ENCODE measurements at places on chromosomes 6 and 20.

DNA sequence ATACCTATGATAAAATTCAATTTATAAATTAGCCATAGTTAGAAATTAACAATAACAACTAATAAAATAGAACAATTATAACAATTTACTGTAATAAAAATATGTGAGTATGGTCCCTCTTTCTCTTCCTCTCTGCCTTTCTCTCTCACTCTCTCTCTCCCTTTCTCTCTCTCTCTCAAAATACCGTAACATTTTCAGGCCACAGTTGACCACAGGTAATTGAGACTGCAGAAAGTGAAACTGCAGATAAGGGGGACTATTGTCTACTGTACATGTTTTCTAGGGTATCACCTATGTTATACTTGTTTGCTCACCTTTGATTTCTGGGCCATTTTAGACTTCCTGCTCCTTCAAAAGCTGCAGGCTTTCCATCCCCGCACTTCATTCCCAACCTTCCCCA, 46.8 kb downstream of the LY86 start:
- no peak for DNase-seq

GRCh38 chr6:125944896-125945295, 11.7 kb upstream of the HINT3 start:
- DNase-seq: no peak

- no peak for DNase-seq
These were observed 195.1 kb downstream of the EDN1 start for GRCh38 chr6:12485226-12485764.

DNA sequence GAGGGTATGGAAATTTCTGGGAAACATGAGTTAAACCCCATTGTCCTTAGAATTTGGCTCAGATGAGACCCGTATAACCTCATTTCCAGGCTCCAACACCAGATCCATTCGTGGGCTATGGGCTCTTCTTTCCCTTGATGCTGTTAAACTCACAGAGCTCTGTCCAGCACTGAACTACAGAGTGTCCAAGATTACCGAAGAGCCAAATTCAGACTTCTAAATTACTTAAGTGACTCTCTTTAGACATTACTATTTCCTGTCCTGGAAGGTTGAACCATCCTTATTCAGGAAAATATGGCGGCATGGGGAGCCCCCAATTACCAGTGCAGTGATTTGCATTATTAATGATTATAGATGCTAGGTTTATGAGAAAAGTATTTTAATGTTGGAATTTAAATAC, 124.9 kb upstream of the EDN1 start:
- DNase-seq: no peak

DNA sequence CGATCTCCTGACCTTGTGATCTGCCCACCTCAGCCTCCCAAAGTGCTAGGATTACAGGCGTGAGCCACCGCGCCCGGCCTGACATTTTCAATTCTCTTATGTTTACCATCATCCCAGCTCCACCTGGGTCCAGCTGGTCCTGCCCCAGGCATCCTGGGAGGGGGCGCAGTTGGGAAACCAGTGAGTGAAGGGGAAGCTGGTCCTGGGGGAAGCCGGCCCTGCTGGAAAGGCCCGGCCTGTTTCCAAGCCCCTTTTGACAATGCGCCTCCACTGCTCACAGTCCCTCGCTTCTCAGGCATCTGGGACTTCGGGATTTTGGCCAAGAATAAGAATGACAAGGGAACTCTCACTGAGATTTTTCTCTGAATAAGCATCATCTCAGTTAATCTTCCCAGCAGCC, 14.2 kb downstream of the SLC13A3 start:
- no peak for DNase-seq

DNA sequence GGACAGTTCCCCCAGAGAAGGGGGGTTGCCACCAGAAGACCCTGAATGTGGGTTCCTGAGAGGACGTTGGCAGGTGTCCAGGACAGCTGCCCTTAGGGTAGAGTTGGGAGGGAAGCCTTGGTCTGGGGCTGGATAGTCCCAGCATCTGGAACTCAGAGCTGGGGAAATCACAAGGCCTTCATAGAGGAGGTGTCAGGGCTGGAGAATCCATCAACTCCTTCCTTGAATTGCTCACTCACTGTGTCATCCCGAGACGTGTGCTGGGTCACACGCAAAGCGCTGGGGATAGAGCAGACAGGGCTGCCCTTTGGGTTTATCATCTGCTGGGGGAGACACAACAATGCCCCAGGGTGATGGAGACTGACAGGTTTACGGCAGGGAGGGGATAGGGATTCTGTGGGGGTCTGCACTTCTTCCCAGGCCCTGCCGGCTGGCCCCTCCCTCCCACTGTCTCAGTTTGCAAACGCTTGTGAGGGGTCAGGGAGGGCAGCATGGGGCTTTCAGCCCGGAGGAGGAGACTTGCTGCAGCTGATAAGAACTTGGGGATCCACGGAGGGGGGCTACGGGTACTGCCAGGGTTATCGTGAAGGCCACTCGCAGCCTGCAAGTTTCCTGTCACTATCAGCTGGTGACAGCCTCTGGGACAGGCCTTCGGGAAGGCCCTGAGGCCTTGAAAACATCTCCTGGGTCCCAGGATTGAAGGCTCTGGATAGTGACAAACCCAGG, 18.6 kb downstream of the RBM38 start:
- DNase-seq: no peak

DNA sequence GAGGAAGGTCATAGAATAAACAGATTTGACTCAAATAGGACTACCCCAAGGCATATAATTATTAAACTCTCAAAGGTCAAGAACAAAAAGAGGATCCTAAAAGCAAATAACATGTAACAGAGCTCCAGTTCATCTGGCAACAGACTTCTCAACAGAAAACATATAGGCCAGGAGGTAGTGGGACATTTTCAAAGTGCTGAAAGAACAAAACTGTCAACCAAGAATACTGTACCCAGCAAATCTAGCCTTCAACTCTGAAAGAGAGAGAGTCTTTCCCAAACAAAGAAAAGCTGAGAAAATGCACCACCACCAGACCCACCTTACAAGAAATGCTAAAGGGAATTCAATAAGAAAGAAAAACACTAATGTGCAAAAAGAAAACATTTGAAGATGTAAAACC, 11.9 kb downstream of the NQO2 start:
- DNase-seq: no peak

DNA sequence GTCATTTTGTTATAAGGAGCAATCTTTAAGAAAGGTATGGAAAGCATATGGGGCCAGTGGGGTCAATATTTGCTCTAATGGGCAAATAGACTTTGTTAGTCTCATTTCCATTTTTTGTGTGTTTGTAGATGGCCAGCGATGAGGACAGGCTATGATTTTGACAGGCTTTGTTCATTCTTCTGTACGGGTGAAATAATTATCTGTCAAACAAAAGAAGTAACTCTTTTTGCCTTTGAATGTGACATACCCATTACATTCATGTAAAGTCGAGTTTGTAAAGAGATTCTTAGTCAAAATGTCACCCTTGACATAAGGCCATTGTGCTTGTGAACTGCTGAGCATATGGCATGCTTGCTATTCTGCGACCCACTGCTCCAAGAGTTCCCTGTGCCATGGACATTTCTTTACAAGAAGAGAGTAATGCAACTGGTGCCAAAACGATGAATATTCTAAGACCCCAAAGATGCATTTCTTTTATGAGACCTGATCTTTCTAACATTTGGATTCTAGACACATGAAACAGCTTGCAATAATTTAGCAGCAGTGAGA, 38.2 kb upstream of the JAG1 start:
- DNase-seq: no peak

- no peak for DNase-seq
These were observed 135.0 kb downstream of the LRRC1 start for GRCh38 chr6:53929821-53930120.

DNA sequence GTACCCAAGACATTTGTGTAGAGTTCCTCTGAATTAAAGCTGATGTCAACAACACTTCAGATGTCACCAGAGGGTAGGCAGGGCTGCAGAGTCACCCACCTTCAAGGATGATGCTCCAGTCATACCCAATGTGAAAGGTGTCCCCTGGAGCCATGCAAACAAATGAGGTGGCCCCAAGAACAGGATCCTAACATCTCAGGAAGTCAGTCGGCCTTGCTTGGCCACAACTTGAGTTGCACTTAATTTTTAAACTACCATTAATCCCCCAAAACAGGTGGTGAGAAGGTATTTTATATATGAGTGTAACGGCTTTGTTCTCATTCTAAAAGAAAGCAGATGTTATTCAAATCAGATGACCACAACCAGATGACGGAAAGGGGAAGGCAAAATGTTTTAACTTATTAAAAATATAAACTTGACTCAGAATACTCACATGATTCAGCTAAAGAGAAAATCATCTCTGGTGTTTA, 21.1 kb upstream of the SERPINB1 start:
- DNase-seq: no peak

- DNase-seq: no peak
These were observed 2.7 kb upstream of the DTD1 start for GRCh38 chr20:18585134-18585533.

DNA sequence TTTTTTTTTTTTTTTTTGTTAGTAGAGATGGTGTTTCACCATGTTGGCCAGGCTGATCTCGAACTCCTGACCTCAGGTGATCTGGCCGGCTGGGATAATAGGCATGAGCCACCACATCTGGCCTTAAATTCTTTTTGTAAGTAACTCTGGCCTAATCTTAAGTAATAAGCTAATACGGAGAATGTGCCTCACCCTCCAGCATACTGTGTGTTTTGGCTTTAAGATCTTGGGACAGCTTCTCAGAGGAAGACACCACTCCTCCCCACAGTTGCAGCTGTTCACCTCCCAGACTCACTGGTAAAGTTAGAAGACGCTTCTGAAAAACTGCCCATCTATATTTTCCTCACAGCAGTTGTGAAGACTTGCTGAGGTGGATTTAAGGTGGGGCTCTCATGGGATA, 120.8 kb downstream of the CCDC170 start:
- DNase-seq: no peak

DNA sequence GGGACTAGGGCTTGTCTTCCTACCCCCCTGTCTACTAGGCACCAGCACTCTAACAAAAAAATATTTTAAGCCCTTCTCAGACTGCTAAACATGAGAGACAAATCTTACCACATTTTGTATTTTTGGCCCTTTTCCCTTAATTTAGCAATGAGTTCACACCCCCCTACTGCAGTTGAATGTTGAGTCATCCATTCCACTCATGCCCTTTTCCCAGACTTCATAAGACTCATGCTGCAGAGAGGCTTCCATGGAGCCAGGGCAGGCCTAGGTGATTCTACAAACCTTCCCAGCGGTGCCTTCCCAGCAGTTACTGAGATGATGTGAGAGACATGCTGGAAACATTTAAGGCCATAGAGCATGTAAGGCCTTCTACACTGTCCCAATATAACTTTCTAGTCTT, 53.9 kb downstream of the PXDC1 start:
- DNase-seq: no peak

DNA sequence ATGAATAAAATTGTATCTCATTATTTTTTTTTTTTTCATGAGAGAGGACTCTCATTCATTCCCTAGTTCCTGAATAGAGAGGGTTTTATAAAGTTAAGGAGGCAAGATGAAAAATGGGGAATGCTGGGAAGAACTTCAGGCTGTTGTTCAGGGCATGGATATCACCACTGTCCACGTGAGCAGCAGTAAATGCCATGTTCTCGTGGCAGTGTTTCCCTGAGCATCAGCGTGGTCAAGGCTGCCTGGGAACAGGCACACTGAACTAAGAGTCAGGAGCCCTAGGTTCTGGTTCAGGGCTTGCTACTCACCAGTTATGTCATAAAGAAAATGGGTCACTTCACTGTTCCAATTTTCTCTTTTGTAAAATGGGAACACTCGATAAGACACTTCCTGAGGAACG, 93.2 kb downstream of the MAN1A1 start:
- no peak for DNase-seq

GRCh38 chr6:109184638-109185037, 89.3 kb downstream of the CEP57L1 start:
- DNase-seq: no peak

DNA sequence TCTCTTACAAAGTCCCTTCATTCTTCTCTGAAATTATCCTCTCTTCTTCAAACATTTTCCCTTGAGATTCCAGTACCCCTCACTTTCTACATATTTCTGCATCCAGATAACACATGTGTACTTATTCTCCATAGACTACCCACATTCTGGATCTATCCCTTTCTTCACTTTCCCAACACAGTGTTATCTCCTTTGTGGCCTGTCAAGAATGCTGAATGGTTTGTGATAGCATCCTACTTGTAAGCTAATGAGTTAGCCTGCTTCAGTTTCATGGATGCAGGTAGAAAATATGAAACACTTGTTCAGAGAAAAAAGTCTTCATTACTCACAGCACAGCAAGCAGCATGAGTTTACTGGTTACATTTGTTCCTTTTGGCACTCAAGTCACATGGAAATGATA, 245.4 kb downstream of the HTR1B start:
- no peak for DNase-seq

DNA sequence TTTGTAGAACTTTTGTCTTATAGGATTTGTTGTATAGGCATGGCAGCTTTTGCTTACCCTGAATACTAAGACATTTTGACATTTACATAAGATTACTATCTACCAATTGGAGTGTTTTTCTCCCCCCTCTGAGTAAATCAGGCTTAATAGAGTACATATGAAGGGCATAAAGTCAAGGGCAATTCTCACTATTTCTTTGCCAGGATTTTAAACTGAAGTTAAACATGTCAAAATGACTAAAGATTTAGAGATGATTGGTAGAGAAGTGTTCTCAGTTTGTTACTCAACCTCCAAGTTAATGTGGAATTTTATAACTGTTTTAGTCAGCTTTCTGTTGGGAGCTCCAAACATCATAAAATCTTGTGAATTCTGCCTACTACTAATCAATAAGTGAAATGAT, 157.8 kb downstream of the CDKAL1 start:
- no peak for DNase-seq

DNA sequence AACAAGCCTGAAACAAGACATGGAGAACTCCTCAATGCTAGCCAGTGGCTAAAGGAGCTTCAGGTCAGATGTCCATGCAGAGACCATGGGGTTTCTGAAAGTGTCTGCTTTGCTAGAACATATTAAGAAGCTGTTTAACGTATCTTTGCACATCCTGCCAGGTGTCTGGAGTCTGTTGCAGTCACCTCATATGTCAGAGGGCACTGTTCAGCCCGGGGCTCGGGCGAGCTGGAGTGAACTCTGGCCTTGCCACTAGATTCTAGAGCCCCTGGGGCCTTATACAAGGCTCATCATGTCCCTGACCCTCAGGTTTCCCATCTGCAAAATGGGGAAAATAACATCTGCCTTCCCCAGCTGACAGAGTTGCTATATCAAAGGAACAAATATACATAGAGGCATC, 59.0 kb downstream of the PRDM1 start:
- DNase-seq: no peak

Data from pancreas (tissue), 10 donors.